ENCODE measurements at places on chromosomes 2 and 18.

GRCh38 chr2:226873051-226873620 lies 37.3 kb downstream of the RHBDD1 start:
- DNase-seq = no peak

DNA sequence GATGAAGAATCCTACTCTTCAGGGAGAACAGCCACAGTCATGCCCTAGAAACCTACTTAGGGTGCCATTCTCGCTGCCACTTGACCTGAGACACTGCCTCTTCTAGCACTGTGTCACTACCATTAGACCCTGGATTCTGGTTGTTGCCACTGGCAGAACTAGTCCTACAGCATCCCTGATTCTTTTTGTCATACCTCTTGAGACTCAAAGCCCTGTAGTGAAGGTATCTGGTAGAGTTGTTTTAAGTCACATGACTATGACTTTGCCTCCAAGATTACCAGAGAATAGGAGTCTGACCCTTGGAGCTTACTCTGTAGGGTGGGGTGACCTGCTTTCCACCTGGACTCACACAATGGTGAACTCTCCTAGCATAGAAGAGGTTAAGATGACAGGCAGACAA lies 296.7 kb downstream of the TNS1 start:
- DNase-seq = peak; percentile 31

GRCh38 chr2:45851111-45851510 lies 199.6 kb downstream of the PRKCE start:
- no peak for DNase-seq

DNA sequence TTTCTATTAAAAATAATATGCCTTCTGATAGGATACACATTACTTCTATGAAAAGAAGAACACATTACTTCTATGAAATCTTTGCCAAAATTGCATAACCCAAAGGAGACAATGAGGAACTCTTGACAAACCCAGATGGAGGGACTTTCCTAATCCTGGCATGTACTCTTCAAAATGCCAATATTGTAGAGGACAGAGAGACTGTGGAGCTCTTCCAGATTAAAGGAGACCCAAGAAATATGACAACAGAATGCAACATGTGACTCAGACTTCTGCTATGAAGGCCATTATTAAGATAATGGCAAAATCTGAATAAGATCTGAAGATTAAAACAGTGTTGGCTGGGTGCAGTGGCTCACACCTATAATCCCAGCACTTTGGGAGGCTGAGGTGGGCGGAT lies 22.2 kb downstream of the SOWAHC start:
- DNase-seq = no peak

- DNase-seq = no peak
These were observed 74.0 kb downstream of the BCL2 start for GRCh38 chr18:63245600-63245999.

DNA sequence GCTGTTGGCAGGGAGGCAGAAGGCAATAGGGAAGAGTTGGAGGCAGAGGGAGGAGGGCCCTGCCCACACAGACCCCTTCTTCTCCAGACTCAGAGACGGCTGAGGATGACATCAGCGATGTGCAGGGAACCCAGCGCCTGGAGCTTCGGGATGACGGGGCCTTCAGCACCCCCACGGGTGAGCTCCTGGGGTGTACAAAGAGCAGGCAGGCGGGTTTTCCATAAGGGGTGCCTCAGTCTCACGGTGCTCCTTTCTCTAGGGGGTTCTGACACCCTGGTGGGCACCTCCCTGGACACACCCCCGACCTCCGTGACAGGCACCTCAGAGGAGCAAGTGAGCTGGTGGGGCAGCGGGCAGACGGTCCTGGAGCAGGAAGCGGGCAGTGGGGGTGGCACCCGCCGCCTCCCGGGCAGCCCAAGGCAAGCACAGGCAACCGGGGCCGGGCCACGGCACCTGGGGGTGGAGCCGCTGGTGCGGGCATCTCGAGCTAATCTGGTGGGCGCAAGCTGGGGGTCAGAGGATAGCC lies 10.0 kb downstream of the SPEG start:
- DNase-seq = no peak

- no peak for DNase-seq
These were observed 122.5 kb downstream of the SOCS6 start for GRCh38 chr18:70411307-70411706.

DNA sequence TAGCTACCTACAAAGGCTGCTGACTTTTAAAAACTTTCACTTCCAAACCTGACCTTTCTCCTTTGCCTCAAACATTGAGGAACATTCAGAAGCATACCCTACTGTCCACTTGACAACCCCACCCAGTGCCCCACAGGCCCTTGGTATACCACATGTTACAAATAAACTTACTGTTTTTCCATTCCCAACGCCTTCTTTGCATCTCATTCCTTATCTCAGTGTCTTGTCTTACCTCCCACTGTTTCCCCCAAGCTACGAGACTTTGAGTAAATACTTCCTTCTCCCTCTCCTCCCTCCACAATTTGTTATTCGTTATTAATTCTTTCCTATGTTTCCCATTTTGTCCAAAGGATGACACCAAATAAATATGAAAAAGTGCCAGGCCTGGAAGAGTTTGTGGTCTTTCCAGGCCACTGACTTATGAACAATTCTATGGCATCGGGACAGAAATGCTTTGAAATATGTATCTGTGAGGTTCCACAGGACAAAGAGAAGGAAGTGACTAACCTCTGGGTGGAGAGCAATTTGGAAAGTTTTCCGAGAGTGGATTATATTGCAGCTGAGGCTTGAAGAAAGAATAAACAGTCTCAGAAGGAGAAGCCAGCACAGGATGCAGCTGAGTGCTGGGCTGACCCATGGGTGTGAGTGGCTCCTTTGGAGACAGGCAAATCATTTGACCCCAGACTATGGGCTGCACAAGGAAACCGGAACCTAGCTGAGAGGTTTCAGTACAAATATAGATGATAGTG lies 409.0 kb downstream of the LPIN1 start:
- no peak for DNase-seq

DNA sequence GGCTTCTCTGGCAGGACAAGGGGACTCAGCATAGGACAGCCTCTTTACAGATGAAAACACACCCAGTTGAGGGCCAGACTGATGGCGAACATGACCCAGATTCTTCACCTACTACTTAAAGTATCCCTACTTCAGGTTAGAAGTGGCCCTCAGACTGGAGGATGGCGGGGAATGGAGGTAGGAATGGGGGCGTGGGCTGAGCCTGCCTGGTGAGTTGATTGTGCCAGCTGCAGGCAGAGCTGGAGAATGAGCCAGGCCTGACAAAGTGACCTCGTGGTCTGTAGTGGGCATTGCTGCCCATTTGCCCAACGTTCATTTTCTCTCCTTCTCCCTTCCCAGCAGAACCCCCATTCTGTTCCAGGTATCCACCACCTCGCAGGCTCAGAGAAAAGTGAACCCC lies 186.1 kb downstream of the KLHL29 start:
- DNase-seq = no peak

GRCh38 chr18:65422544-65423136 lies 328.2 kb upstream of the CDH7 start:
- no peak for DNase-seq

DNA sequence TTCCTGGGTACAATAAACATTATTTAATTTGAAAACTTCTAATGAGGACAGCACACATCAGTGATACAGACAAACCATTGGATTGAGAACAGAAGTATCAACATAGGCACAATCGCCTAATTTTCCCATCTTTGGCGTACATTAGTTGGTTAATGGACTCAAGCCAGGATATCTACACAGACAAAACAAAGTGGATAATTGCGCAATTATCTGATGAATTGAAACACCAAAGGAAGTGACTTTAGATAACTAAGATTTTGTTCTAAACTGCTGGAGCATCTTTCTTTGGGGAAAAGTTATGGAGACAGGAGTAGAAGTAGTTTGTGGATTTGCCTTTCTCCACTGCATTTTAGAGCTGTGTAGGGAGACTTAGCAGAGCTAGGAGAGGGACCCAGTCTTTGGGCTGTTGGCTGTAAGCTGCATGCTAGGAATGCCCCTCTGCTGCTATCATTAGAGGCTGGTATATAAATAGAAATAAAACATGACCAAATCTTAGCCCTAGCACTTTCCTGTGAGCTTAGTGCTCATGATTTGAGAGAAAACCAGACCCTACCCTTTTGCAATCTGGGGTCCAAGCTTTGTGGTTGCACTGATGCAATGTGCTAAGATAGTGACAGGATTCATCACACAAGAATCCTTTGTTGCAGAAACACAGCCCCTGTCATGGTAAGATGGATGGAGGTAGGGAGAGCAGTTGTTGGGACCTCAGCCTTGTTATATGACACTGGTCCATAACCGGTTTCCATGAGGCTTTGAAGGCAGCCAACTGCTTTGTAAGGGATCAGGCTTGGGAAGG lies 264.5 kb upstream of the PIK3C3 start:
- DNase-seq = peak; percentile 72

- no peak for DNase-seq
These were observed 552.4 kb upstream of the TNP1 start for GRCh38 chr2:217412277-217412676.

- no peak for DNase-seq
These were observed 436.7 kb downstream of the ZEB2 start for GRCh38 chr2:144083211-144083610.

DNA sequence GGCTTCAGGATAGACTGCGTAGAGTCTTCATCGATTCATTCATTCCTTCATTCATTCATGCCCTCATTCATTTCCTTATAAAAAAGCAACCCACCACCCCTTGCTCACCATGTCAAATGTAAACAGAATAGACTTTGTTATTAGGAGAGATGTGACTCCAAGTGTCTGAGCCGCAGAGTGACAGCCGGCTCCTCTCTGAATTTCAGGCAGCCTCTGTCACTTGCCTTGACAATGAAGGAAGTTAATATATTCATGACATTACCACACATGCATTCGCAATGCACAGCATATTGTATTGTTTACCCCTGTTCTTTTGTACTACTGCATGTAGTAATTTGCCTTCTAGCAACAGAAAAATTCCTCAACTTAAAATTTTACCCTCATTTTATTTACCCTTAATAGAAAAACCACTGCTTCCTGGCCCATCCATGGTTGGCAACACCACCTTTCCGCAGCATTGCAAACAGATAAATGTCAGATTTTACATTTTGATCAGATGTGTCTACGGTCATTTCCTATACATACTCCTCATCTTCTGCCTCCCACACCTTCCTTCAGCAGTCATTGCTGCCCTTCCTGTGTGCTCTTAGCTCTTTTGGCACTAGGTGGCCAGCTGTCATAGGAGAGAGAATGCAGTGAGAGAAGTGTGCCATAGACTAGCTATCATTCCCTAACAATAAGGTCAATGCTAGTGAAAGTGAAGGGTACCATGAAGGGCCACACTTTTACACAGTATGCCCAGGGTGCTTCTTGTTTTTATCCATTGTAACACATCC lies 1090.8 kb downstream of the BCL11A start:
- no peak for DNase-seq

GRCh38 chr2:157334797-157335196 lies 9.2 kb upstream of the ERMN start:
- no peak for DNase-seq

GRCh38 chr2:238308177-238308576 lies 12.1 kb upstream of the TRAF3IP1 start:
- no peak for DNase-seq

- no peak for DNase-seq
These were observed 391.6 kb downstream of the ADCYAP1 start for GRCh38 chr18:1296237-1296636.

DNA sequence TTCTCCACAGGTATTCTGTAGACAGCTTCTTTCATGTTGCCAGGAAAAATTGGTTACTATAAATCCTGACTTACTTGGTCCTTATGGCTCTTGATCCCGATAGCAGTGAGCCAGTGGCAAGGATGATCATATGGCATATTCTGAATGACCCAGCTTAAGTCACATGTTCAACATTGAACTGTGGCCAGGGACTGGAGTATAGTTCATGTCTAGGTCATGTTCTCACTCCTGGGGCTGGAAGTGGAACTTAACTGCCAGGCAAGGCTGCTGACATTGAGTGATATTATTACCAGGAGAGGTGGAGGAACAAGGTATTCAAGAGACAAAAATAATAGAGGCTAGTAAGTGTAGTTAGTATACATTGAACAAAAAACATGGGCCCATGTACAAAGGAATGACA lies 26.2 kb downstream of the R3HDM1 start:
- no peak for DNase-seq

GRCh38 chr18:79587226-79587741 lies 92.3 kb upstream of the CTDP1 start:
- DNase-seq = no peak

- DNase-seq = no peak
These were observed 47.2 kb upstream of the CDC42EP3 start for GRCh38 chr2:37718515-37719161.

GRCh38 chr2:150572961-150573395 lies 85.5 kb upstream of the RND3 start:
- no peak for DNase-seq

GRCh38 chr2:236870370-236870769 lies 215.3 kb upstream of the COPS8 start:
- peak; percentile 51 for DNase-seq
